ENCODE measurements at places on chromosomes 4 and X.

DNA sequence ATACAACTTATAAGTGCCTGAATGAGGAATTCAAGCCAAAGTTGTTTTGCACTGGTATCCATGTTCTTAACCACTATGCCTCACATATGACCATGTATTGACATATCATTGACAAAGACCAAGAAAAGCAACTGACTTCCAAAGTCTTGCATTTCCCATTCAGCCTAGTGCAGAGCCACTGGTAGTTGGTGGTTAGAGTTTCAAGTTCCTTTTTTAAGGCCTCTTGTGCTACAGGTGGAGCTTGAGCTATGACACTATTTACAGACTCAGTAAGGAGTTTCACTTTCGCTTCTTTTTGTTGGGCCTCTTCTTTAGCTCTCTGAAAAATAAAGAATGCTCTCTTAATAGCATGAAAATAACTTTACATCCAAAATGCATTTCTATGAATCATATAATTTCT lies 763.0 kb downstream of the DMD start:
- DNase-seq, result no peak

DNA sequence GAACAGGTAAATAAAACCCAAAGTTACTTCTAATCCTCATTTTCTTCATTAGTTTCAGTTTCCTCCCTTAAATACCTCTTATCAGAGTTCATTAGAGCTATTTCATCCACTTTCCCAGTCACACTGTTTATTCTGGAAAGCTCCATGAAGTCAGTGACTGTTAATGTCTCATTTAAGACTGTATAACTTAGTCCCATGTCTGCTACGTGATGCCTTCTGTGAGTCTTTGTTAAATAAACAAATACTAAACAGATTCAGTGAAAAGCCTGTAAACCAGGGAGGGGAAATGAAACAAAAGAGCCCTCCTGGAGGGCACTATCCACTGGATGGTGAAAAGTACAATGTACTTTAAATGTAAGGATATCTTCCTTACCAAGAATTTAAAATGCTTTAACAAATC lies 24.7 kb downstream of the ACE2 start:
- no peak for DNase-seq

GRCh38 chr4:150769845-150770244 lies 187.9 kb downstream of the MAB21L2 start:
- no peak for DNase-seq

GRCh38 chrX:7294483-7294882 lies 146.5 kb upstream of the PUDP start:
- no peak for DNase-seq

GRCh38 chr4:105059337-105059736 lies 87.3 kb upstream of the TET2 start:
- DNase-seq, result no peak

DNA sequence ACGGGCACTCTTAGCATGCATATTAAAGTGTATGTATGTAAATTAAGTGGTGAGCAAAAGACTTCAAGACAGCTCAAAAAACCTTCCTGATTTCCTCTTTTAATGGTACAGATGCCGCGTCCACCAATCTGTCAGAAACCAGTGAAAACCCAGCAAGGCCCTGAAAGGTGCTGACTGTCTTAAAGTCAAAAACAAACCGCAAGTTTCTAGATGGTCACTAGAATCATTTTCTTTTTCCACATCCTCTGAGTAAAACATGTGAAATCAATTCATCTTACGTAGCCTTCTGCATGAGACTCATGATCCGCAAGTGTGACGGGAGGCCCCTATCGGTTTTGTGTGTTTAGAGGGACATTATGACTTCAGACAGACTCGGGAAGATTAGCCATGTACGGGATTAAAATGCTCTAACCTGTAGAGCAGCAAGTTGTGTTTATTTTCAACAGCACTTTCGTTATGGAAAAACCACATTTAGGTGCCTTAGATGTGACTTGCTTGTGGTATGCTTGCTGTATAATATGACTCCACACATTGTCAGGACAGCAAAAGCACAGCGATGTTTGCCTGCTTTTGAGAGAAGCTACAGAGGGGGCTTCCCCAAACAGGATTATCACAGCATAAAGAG lies 88.2 kb upstream of the STS start:
- DNase-seq, result no peak

Measured in NCI-H187 (cell line).